IPS-NIHi11 (cell line): ENCODE measurements at places on chromosomes 4 and X.

DNA sequence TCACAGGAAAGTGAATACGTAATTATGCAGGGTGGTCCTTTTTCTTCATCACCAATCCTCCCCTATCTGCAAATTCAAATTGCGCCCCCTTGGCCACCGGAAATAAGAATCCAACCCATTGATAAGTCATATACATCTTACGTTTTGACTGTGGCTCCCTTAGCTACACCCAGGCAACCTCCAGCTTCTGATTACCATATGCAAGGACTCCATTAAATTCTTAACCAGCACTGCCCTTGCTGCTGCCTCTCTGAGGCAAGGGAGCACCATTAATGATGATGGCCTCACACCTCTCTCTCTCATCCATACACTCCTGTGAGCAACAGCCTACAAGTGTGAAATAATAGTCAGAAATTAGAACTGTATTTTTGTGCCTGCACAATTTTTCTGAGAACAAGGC is 106.0 kb upstream of the NOCT start:
- DNase-seq = peak; percentile 35

DNA sequence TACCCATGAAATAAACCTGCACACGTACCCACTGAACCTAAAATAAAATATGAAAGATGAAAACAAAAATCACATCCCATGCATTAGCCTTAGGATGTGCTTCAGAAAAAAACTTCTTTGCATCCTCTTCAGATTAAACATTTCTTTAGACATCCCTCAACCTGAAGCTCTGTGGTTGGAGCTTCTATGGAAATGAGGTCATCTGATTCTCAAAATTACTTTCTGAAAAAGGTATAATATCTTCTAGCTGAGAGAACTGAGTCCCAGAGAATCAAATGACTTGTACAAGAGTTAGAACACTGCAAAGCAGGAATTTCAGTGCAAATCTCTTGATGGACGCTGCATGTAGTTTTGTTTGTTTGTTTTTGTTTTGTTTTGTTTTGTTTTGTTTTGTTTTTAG is 19.1 kb upstream of the ANTXR2 start:
- no peak for DNase-seq

GRCh38 chr4:92618968-92619367 is 315.2 kb downstream of the GRID2 start:
- DNase-seq = no peak

DNA sequence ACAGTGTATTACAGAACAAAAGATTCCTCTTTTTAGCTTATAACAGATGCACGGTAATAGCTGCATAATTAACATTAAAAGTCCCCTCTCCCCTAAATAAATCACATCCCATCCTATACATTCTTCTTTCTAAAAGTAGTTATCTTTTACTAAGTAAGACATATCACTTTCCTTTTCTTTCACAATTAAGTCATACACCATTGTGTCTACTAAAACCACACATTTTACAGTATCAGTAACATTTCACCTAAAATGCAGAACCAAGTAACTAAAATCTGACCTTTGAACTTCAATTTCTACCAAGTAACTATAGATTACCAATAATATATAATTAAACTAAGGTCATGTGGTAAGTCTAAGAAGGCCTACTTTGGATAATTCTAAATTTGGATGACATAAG is 14.2 kb downstream of the DHX15 start:
- no peak for DNase-seq

- peak; percentile 74 for DNase-seq
These were observed 25.5 kb upstream of the RXFP1 start for GRCh38 chr4:158496030-158496741.

DNA sequence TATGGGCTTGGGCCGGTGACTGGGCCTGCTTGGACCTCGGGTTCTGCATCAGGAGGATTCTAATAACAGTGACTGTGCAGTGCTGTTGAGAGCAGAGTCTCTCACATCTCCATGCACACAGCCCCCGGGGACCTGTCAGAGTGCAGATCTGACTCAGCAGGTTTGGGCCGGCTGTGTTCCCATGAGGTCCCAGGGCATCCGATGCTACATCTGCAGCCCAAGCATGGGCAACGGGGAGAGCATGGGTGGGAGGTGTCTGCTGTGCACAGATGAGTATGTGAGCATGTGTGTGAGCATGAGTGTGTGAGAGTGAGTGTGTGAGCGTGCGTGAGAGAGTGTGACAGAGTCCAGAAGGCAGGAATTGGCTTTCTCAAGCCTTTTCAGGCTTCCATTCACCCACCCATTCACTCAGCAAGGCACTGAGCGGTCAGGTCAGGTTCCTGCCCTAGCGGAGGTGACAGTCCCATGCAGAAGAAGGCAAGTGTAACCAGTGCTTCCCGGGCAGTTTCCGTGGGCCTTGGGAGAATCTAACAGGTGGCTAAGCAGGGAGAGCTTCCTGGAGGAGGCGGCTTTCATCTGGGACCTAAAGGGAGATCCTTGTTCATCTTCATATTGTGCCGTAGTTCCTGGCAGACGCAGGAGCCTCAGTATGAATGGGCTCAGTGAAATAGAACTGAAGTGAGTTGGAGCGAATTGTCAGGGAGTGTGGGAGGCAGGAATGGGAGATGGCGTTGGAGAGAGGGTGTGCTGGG is 62.6 kb downstream of the SORCS2 start:
- no peak for DNase-seq

DNA sequence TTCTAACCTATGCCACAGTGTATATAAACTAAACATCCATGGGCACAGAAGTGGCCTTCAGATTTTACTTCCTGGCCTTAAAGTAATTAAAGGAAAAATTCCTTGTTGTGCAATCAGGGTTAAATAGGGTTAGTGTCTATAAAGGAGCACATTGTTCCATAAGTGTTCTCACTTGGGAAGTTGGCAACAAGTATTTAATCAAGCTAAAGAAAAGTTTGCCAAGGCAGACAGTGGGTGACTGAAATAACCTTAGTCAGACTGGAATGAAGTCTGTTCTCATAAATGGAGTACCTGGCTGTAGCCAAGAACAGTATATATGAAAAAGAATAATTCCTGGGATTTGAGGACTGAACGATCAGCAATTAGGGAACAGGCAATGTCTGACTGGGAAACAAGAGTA is 213.6 kb downstream of the HTR2C start:
- no peak for DNase-seq

- DNase-seq = no peak
These were observed 71.4 kb upstream of the ETNPPL start for GRCh38 chr4:108834166-108834834.

DNA sequence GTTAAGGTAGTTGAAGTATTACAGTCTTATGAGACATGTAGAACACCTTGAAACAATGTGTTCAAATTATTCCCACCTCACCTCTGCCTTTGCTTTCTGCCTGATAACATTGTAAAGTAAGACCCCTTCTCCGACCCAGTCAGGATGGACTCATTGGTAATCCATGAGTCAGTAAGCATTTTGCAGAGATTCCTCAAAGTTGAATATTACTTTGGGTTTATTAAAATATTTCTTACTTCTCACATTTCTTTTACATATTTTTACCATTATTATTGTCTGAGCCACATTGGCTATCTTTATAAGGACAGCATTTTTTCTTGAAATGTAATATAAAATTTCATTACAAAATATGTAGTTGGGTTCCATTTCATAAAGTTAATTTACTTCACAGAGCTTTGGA is 201.6 kb downstream of the BMPR1B start:
- no peak for DNase-seq

- no peak for DNase-seq
These were observed 3.0 kb upstream of the IRF2 start for GRCh38 chr4:184477201-184477999.

DNA sequence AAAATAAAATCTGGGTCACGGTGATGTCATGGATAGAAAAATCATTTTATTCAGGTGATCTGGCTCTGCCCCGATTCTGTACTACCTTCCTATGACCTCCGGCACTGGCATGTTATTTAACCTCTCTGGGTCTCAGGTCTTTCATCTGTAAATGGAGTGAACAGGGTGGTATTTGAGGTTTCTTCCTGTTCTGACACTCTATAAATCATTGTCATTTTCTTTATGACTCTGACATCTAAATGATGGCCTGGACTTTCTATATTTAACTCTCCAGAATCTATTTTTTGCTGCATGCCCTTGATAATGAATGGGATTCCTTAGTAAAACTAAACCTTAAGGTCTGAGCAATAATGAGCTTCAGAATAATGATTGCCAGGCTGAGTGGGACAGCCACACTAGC is 422.0 kb upstream of the CNKSR2 start:
- no peak for DNase-seq

GRCh38 chrX:49829016-49829415 is at the start of gene PAGE4:
Gene PAGE4 (plus strand): TSS chrX:49829303. CDS start chrX:49830429, 1,126 bp downstream.
- DNase-seq = peak; percentile 24

DNA sequence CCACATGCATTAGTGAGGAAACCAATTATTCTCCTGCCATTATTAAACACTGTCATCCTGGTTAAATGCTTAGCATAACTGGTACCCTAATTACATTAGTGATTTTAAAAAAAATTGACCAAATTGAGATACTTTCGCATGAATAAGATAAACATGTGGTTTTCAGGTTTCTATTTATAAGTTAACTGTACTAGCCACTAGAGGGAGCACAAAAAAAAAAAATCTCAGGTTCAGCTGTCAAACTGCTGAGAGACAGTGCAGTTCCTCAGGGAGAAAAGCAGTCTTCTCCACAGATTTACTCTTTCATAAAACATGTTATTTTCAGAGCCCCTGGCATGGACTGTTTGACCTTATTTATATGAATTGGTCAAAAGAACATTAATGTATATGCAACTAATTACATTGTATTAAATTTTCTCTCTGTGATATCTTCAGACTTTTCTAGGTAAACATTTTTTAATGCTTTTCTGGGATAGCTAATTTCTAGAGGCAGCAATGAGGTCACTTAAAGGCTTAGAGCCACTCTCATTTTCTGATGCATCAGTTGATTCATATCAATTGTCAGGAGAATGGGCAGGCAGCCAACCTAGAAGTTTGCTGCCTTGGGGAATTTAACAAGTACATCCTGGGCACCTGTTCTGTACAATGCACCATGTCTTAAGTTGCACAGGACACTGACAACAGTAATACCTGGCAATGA is 167.5 kb downstream of the CDS1 start:
- peak; percentile 52 for DNase-seq

DNA sequence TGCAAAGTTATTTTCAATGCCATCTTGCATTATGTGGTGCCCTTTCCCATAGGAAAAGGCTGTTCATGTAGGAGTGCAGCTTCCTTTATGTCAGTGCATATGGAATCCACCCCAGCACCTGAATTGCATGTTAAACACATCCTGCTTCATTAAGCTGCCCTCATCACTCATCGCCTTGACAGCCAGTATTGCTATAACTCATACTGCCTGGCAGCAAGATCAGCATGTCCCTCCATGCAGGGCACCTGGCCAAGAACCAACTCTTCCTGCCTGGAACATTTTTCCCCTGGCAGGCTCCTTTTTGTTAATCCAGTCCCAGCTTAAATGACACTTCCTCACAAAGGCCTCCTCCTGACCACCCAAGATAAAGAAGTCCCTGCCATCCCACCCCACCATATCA is 23.5 kb upstream of the CA5B start:
- DNase-seq = peak; percentile 3

GRCh38 chr4:84389406-84389805 is 109.7 kb downstream of the NKX6-1 start:
- DNase-seq = no peak

- DNase-seq = no peak
These were observed 14.0 kb downstream of the STOX2 start for GRCh38 chr4:183919141-183919540.

GRCh38 chrX:13716905-13717304 is 17.5 kb downstream of the TRAPPC2 start:
- DNase-seq = no peak

GRCh38 chrX:23802431-23802830 is 19.5 kb downstream of the SAT1 start:
- no peak for DNase-seq

DNA sequence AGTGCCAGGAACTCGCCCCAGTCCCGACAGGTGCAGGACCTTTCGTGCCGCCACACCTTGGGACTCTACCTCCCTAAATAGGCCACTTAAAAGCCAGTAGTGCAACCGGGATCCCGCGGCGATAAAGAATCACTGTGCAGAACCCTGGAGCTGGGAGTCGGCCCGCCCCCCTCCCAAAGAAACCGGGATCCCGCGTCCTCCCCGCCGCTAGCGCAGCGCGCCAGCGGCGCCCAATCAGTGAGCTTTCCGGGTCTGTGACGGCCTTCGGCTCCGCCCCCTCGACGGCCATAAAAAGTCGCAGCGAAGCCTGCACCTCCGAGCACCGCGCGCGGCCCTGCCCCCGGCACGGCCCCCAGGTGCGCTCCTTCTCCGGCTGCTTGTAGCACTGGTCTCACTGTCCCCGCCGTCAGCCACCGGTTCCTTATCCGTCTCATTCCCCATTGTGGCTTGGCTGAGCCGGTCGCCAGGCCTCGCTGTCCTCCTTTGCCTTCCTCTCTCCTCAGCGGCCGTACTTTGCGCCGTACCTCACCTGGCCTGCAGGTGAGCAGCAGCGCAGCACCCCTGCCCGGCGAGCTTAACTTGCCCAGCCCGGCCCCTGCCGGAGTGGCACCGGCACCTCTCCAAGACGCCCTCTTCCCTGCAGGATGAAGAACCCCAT is at the start of gene LRAT:
TSS of gene LRAT (plus strand) at position 318 of the 658 bp plus-strand sequence. CDS start at position 645, 327 bp downstream.
- peak; percentile 95 for DNase-seq

- DNase-seq = no peak
These were observed 40.5 kb upstream of the HELT start for GRCh38 chr4:184977747-184978146.

DNA sequence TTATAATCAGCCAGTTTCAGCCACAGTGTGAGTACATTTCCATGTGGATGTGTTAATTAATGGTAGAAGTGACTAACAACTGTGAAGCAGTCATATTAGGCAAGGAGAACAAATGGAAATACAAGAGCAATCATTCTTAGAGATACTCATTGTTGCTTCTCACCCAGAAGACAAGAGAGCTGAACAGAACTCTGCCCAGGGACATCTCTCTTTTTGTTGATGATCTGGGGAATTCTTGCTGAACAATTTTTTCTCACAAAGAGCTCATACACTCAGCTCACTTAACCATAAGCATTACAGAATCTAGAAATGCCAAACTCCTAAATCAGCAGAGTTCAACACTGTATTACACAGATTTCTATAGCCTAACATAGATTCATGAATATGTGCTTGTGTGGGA is 150.1 kb downstream of the COMMD8 start:
- DNase-seq = no peak

DNA sequence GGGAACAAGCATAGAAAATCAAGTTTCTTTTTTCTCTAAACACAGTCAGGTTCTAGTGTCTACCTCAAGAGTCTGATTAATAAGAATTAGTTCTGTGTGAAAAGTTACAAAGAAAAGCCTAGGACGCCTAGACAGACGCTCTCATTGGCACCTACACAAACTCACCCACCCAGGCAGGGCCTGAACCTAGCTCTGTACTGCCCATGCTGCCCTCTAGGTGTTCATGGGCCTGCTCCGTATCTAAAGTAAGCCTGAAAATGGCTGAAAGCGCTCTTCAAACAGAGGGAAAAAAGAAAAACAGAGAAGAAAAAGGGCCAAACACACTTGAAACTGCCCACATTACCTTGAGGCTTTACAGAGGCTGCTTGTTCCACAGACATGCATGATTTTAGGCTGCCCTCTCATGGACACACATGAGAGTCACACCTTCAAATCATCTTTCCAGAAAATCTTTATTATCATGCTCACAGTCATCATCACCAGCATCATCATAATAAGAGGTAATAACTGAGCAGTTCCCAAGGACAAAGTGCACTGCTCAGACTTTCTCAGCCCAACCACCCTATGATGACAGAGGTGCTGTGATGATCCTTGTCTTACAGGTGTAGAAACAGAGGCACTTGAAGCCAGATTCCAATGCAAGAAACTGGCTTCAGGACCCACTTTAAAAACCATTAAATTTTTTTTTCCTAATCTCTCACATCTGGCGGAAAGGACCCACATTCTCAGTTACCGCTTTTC is 49.6 kb downstream of the MAP7D2 start:
- DNase-seq = peak; percentile 17

- peak; percentile 21 for DNase-seq
These were observed 493 bp upstream of the UCHL1 start for GRCh38 chr4:41256131-41256739.
